NCI-H2171 (cell line): ENCODE measurements at places on chromosomes 7 and 10.

DNA sequence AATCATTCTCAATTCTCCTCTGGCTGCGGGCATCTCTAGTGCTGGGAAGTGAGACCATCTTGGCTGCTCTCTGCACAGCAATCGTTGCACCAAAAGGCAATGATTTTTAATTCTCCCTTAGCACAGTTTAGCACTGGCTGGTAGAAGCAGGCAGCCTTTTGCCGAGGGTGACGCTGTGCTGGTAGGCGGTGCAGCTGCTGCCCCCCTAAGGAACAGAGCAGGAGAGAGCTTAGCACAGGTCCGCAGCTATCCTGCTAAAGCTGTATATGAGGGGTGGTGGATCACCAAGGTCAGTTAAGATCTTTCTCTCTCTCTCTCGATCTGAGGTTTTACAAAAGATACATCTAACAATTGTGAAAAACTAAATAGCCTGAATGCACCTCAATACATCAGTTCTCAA, 390.1 kb downstream of the GATA3 start:
- no peak for DNase-seq

GRCh38 chr7:132767378-132767777, 191.1 kb upstream of the PLXNA4 start:
- no peak for DNase-seq

DNA sequence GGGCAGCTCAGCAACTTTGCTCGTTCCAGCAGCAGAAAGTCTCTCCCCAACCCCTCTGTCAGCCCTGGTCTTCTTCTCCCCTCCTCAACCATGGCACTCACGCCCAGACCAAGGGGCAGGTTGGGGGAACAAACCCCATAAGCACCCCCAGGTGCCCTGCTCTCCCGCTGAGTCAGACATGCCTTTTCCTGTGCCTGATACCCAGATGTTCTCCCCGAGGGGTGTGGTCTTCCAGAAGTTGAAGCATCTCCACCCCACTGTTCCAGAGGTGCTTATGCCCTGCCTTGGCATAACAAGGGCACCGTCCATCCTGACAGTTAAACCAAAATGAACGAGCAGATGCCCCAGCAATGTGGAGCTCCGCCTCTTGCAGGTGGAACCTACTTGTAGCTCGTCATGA, 67.1 kb downstream of the C10orf143 start:
- no peak for DNase-seq

GRCh38 chr7:2227699-2228098, 5.0 kb downstream of the MAD1L1 start:
- DNase-seq: no peak

DNA sequence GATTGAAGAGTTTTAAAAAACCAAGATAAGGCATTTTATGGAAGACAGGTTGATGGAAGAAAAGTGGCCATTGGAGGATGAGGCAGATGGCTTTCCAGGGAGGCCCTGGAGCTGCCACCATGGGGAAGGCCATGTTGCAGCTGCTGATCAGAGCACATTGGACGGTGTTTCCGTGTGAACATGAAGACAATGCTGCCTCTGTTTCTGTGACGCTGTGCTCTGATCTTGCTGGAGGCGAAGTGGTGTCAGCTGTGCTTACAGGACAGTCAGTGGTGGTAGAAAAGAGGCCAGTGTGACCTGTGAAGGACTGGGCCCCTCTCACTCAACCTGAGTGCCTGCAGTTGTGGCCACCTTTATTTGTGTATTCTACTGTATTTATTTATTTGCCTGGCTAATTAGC, 132.9 kb downstream of the FAM204A start:
- no peak for DNase-seq

DNA sequence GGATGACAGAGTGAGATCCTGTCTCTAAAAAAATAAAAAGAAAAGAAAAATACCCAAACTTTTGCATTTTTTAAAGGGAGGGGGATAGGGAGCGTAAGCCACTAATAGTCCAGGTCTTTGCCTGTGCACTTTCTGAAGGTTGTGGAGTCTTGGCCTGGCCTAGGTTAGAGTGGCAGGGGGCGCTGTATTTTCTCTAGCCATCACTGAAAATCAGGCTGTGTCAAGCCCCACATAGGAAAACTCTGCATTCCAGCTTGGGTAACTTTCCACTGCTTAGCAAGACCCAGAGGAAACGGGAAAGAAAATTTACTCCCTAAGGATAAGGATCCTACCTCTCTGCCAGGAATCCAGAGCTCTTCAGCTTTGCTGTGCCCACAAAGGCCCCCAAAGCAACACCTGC, 10.5 kb upstream of the PAX4 start:
- no peak for DNase-seq

GRCh38 chr7:106285855-106286492, 1.2 kb upstream of the NAMPT start:
- DNase-seq: no peak

DNA sequence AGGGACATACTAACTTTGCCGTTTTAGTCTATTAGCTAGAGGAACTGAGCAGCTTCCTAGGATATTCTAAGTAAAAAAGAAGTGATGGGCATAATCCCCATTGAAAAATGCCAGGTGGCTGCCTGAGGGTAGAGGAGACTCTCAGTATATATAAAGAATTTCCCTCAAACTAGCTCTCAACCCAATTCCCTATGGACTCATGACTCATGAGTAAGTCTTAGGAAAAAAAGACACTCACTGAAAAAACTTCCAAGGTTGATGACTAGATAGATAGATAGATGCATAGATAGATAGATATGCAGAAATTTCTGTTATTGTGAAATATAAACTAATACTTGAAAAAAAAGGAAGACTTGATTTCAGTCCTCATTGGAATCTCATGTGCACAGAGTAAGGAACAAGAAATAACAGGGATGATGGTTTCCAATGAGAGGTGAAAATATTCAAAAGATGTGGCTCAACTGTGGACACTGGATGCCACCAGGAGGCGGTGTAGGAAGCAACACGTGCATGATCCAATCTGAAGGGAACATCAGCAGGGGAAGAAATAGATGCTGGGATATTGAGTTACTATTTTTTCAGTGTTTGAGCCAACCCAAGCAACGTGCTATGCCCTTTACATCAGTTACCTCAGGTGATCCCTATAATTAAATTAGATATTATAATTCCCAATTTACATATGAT, 711.0 kb upstream of the LRRTM3 start:
- DNase-seq: no peak

- no peak for DNase-seq
Observed at GRCh38 chr7:91135703-91136430, 128.4 kb upstream of the FZD1 start.

DNA sequence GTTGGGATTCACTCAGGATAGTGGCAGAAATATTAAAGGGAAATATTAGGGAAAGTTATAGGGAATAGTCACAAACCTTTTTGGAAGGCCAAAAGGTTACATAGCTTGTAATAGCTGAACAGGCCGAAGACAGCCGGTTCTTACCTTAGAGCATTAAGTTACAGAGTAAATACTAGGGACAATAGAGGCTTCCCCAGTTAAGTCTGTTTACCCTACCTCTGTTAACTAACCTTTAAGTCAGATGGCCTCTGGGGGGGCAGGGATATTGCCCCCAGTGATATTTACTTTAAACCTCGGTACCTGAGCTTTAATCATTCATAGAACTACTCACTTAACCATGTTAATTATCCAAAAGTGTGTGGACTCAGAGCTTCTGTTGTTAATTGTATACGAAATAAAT, 7.4 kb downstream of the POLR1F start:
- DNase-seq: no peak

DNA sequence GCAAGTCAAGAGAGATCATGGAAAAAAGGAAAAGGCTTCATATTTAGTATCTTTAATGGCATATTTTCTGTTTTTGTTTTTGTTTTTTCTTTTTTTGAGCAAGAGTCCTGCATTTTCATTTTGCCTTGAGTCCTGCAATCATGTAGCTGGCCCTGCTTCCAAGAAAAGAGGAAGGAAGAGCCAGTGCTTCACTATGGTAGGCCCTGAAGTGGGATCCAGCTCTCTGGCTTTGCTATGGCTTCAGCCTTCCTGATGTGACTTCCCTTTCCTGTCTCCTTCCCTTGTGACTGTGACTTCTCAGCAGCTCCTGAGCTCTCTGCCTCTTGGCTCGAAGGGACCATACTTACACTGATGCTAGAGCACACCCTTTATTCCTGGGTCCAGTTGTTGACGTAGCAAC, 512.3 kb downstream of the INHBA start:
- DNase-seq: no peak

DNA sequence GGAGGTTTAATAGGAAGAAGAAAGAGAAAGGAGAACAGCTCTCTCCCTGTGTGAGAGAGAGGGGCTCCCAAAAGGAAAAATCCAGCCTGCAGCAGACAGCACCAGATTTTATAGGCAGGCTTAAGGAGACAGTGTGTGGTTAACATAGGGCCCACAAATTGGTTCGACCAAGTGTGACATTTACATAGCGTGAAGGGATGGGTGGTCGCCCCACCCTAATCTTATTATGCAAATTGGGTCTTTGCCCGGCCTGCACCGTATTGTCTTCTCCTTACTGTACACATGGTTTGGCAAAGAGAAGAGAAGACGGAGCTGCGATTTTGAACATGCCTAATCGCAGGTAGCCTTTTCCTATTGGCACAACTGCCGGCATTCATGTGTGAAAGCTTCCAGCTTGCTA, 756.3 kb downstream of the NXPH1 start:
- no peak for DNase-seq

DNA sequence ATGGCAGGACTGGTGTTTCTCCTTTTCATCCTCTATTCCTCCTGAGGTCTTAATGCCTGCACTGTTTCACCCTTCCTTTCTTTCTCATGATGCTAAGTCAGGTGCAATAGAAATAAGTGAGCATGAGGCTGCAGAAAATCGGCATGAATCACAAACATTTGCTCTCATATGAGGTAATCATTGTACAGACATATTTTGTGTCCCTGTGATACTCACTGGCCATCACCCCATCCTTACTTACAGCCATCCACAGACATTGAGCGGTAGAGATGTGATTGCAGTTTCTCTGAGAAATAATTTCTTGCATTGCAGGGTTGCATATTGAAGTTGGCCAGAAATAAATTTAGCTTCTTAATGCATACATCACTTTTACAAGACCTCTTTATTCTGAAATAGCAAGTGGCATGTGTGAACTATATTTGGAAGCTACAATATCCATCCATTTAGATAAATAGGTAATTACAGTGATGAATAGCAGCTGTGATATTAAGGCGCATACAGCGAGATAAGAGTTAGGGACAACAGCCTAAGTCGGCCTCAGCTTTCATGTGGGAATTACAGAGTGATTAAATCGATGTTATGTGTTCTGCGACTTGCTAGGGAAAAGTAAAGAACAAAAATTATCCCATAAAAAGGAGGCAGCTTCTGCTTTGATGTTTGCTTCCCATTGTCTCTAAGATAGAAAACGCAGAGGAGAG, 612.6 kb downstream of the SORCS3 start:
- DNase-seq: no peak

DNA sequence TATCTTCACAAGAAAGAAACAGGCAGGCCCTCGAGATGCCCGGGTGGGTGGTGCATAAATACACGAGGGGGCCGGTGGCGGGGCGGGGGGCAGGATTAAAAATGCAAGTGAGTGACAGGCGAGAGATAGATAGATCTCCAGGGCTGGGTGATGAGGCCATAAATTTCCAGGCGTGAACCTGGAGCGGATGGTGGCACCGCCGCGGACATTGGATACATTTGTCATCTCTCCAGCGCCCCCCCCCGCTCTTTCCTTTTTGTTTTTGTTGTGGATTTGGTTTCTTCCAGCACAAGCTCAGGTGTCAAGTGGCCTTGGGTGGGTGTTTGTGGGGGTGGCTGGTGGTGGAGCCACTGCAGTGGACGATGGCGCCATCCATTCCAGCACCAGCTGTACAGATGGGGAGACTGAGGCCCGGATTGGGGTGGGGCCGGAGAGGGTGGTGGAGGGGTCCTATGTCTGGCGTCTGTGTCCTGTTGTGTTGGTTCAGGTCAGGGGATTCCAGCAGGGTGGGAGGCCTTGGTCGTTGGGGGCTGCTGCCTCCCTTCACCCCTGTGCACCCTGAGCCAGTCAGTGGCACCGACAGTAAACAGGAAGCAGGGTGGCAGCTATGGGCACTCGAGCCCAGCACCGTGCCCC, 2.9 kb downstream of the ELFN1 start:
- no peak for DNase-seq

DNA sequence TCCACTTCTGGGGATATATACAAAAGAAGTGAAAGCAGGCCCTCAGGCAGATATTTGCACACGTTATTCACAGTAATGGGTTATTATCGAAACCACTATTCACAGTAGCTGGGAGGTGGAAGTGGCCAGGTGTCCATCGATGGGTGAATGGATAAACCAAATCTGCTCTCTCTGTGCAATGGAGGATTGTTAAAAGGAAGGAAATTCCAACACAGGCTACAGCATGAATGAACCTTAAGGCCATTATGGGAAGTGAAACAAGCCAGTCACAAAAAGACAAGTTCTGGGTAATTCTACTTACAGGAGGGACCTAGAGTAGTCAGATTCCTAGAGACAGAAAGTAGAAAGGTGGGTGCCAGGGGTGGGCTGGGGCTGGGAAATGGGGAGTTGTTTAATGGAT, 48.5 kb upstream of the BHLHA15 start:
- DNase-seq: no peak

GRCh38 chr7:150755473-150756099, 18.4 kb downstream of the GIMAP5 start:
- DNase-seq: no peak

DNA sequence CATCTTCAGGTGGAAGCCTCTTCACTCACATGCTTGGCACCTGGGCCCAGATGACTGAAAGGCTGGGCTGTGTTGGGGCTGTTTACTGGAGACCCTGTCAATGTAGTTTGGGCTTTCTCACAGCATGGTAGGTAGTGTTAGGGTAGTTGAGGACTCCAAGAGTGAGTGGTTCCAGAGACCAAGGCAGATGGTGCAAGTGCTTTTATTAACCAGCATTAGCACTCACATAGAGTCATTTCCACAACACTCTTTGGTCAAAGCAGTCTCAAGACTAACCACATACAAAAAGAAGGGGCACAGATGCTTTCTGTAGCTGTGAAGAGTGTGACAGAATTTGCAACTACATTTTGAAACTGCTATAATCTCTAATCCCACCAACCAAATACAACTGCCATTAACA, 135.0 kb downstream of the RTKN2 start:
- DNase-seq: no peak

DNA sequence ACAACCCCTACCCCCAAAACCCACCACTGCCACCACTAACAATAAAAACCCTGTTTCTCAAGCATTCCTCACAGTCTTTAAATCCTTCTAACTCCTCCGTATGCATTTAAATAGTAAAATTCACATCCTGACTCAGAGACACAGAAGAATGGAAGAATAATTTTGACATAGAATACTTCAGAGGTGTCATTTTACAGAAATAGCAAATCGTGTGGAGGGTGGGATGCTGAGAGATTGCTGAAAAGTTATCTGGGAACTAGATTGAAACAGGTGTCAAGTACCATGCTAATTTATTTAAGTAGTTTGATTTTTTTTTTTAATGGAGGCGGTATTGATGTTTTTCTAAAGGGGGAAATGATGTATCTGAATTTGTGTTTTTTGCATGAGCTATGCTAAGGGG, 575.2 kb upstream of the TPK1 start:
- no peak for DNase-seq
